ENCODE measurements at places on chromosomes 16 and 17.

GRCh38 chr17:40022961-40023541, 7.8 kb downstream of the CSF3 start:
- DNase-seq = no peak

- no peak for DNase-seq
Measured at GRCh38 chr17:2235792-2236366, 67.7 kb downstream of the SMG6 start.

- DNase-seq = no peak
Measured at GRCh38 chr17:14305785-14306496, 5.1 kb downstream of the HS3ST3B1 start.

DNA sequence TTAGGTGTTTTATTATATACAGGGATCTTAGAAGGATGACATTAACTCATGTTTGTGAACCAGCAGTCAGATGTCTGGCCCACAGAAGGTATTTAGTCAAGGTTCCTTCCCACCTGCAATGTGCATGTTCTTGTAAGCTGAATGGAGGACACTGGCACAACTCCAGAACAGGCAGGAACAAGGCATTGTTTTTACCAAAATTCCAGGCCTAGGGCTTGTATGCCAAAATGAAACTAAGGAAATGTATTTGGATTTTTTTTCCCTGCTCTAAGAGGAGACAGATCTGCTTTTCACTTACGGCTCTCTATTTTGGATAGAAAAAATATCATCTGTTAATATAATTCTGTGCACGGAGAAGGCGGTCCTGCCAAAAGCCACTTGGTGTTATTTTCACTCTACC, 312.5 kb downstream of the GRIN2A start:
- DNase-seq = no peak

GRCh38 chr16:88524973-88525662, 45.1 kb upstream of the ZC3H18 start:
- DNase-seq = no peak

DNA sequence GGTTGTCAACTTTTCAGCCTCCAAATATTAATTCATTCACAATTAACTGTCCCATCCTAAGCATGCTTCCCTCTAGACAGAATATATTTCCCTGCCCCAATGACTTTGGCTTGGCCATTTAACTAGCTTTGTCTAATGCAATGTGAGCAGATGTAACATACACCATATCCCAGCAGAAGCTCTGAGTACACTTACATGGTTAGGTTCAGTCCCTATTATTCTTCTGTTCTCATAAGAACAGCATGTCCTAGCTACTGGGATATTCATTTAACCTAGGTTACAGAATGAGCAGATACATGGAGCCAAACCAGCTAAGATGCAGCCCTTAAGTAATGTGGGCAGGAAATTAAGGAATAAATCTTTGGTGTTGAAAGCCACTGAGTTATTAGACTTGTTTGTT, 31.8 kb downstream of the MED13 start:
- DNase-seq = no peak

DNA sequence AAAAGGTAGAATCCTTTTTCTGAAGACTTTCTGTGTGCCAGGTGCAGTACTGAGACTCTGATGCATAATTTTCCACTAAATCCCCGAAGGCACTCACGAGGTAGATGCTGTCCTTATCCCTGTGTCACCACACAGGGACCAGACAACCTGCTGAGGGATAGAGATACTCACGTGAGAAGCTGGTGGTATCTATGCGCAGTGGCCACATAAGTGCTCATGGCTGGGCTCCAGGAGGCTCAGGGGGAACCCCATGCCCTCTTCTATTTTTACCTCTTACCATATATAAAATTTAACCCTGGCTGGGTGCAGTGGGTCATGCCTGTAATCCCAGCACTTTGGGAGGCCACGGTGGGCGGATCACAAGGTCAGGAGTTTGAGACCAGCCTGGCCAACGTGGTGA, 38.3 kb downstream of the NT5M start:
- no peak for DNase-seq
